Hematopoietic multipotent progenitor cell (in vitro differentiated cells): ENCODE measurements at places on chromosomes 13 and 19.

DNA sequence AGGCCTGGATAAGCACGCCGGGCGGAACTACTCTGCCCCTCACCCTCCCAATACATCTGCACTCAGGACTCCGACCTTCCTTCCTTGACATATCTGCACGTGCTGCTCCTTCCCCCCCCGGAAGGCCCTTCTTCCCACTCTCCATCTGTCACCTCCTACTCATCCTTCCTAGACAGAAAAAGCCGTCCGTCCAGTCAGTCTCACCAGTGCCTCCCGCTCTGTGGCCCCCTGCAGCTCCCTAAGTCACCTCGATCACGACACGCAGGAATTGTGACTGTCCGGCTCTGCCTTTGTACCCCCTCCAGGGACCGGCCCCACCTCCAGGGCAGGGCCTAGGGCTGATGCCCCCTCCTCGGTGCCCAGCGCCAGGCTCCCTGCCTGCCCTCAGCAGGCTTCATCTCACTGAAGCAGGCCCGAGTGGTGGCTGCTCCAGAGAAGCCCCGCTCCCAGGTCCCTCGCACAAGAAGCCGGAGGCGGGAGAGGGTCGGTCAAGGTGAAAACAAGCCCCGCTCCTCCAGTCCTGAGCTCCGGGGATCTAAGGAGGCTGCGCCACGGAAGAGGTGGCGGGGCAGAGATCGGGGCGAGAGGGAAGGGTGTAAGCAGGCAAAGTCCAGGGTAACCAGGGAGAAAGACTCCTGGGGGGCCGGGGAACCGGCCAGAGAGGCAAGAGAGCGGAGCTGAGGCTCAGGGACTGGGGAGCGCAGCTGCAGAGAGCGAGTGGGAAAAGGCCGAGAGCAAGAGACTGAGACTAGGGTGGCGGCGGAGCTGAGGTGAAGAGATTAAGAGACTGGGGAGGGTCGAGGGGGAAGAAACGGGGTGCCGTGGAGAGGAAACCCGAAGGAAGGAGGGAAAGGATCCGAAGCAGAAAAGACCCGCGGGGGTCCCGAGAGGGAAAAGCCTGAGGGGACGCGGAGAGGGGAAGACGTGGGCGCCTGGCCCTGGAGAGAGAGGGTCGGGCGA, 1.1 kb downstream of the PPP6R1 start:
- no peak for DNase-seq

DNA sequence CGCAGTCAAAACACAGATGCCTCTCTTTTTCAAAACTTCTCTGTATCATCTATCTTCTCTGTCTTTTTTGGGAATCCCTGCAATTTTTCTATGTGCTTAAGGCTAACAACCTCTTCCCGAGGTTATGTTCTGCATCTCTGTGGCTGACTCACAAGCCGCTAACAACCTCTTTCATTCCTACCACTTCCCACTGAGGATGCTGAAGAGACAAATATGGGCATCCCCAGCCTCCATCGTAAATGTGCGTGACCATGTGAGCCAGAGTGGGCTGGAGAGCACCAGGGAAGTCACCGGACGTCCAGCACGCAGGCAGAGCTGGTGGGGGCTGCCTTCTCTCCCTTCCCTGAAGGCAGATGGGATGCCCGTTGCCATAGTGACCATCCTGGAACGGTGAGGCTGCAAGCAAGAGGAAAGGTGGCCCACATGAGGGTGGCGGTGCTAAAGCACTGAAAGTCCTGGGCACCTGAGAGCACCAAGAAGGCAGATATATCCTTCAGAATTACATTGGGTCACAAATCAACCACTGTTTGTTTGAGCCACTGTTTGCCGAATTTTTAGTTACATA, 122.8 kb downstream of the SHISA2 start:
- no peak for DNase-seq

GRCh38 chr19:38036707-38037611, 130.0 kb downstream of the SIPA1L3 start:
- DNase-seq, result no peak

GRCh38 chr19:37981785-37982475, 74.9 kb downstream of the SIPA1L3 start:
- no peak for DNase-seq
